ENCODE measurements at places on chromosomes 7 and 10.

GRCh38 chr10:107169516-107169915 lies 5.0 kb upstream of the SORCS1 start:
- peak; percentile 37 for DNase-seq

GRCh38 chr10:110336111-110336721 lies 31.5 kb upstream of the SMNDC1 start:
- DNase-seq: no peak

DNA sequence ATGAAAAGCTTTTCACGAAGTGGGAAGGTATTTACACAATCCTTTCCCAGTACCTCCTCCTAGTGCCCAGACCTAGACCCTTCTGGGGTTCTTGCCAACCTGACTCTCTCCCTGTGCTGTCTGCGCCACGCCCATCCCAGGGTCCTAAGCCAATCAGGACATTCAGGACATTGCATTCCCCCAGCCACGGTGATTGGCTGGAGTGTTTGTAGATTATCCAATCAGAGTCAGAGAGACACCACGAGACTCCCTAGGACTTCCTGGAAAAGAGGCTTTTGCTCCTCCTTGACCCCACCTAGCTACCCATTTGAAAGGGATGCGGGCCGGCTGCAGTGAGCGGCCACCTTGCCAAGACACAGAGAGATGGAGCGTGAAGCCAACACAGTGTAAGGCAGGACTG lies 3.5 kb upstream of the GDF2 start:
- DNase-seq: peak; percentile 56

DNA sequence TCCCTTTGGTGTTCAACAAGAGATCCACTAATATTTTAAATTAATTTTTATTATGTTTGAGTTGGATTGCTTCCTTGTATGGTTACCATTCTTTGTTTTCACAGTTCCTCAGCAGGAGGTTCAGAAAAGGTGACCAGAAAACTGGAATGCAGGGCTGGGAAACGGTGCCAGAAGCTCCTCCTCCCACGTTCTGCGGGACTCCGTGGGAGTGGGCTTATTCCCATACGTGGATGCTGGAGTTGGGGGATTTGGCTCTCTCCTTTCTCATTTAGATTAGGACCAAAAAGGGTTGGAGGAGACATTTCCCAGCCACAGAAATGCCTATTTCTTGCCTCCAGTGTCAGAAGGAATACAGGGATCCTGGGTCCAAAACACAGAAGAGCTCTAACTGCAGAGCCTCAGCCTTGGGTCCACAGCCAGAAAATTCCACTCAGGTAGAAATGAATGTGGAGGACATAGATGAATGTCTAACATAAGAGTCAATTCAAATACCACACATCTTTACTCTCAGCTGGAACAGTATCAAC lies 56.0 kb downstream of the SORBS1 start:
- DNase-seq: no peak

DNA sequence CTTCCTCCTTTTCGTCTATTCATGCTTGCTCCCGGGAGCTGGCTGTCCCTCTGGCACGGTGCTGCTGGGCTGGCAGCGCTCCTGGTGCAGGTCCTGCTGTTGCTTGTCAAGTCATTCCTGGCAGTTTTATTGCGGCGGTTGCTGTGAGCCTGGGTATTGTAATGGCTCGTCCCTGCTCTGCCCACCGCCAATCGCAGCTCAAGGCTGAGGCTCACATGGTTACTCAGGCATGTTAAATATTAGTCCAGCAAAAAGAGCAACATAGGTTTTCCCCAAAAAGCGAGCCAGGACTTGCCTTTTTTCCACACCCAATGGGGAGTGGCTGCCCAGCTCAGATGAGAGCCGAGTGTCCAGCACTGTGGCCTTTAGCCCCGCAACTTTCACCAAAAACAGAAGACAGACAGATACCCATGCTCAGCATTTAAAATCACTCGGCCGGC lies 492.9 kb upstream of the FOXK1 start:
- DNase-seq: peak; percentile 14

DNA sequence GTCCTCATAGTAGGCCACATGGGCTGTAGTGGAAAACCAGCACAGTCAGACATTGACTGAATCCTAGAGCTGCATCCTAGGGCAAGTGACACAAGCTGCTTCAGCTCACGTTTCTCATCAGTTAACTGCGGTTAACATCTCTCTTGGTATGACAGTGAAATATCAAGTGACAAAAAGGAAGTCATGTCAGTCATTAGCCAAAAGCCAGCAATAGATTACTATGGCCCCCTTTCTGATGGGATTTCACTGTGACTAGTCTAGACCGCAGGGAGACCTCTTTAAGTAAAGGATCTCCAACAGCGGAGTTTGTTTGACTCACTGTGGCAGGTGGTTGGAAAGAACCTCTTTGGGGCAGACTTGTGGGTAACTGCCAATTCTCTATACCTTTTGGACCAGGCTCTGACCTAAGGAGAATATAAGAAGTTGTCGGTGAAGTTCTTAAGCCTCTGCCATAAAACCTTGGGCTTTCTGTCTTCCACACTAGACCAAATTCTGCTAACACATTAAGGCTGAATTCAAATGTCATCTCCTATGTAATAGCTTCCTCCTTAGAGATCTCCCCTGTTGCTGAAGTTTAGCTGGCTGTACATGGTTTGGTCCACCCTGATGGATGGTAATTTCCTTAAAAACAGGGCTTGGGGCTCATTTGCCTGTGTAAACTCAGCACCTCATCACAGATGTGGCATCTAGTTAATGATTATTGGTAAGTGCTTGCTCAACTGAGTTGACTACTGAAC lies 115.3 kb downstream of the SGMS1 start:
- DNase-seq: no peak

GRCh38 chr7:129069021-129069420 lies 14.1 kb upstream of the TNPO3 start:
- no peak for DNase-seq

DNA sequence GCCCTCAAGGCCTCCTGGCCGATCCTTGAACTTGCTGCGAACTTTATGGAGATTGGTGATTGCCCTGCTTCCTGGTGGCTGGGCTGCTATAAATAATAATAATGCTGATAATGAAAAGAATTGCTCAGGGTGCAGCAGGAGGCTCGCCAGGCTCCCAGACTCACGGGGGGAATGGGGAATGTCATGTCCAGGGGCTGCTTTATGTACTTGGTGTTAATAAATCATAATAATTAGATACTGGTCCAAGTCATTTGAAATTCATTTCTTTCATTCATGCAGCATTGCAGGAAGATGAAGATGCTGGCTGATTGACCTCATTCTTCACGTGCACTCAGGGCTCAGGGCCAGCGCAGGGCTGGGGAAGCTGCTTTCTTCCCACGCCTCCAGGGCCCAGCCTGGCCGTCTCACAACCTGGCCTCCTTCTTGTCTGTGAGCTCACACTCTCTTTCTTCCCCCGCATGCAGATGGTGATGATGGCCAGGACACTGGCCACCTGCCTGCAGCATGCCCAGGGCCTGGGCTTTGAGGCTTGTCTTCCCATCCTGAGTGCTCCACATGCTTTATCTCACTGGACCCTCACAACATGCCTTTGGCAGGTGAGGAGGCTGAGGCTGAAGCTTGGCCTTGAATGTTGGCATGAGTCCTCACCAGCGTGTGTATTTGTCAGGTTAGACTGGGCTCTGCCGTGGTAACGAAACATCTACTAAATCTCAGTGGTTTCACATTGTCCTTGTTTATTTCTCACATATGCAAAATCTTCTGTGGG lies 138.4 kb upstream of the TNS3 start:
- DNase-seq: no peak

DNA sequence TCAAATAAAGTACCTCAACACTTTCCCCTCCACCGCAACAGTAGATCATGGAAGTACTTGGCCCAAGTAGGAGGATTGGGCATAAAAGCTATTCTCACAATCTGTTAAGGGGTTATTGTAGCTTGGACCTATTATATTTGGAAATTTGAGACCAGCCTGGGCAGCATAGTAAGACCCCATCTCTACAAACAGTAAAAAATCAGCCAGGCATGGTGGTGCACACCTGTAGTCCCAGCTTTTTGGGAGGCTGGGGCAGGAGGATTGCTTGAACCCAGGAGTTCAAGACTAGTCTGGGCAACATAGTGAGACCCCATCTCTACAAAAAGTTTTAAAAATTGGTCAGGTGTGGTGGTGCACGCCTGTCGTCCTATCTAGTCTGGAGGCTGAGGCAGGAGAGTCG lies 13.2 kb downstream of the PRKRIP1 start:
- no peak for DNase-seq

DNA sequence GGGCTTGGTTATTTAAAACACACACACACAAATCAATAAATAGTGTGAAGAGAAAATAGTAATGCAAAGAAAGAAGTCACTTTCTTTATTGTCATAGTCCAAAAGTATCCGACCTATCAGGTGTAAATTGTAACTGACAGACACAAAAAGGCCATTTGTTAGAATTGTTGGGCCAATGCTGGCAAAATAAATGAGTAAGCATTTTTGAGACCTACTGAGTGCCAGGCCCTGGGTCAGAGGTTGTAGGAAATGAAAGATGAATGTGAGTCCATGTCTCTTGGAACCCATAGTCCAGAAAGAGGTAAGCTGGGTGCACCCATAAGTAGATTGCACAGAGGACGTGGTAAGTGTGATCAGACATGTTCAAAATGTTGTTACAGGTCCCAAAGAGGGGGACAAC lies 13.5 kb upstream of the EGR2 start:
- DNase-seq: no peak

DNA sequence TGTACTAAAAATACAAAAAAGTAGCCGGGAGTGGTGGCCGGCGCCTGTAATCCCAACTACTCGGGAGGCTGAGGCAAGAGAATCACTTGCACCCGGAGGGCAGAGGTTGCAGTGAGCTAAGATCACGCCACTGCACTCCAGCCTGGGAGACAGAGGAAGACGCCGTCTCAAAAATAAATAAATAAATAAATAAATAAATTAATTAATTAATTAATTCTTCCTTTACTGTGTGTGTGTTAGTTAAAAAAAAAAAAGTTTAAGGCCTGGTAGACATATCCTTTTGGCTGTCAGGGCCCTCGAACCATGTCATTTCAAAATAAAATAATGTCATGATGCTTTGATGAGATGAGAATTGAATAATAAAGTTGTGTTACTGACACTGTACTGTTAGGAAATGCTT lies 81.3 kb downstream of the ZNF467 start:
- no peak for DNase-seq

DNA sequence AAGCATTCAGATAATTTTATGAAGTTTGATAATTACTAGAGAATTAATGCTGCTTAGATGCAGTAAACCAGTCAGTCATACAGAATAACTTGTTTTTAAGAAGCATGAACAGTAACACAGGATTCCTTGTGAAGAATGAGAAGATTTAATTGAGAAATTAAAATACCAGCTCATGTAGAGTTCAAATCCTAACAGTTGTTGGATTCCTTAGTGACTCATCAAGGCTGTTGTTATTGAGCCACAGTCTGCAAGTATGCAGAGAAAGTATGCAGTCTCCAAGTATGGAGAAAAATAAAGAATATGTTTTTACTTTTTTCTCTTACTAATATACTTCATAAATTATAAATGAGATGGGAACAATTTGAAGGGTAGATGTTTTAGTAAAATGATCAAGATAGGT lies 30.2 kb upstream of the CYP26C1 start:
- no peak for DNase-seq

GRCh38 chr7:50330254-50330653 lies 25.7 kb downstream of the IKZF1 start:
- DNase-seq: no peak

DNA sequence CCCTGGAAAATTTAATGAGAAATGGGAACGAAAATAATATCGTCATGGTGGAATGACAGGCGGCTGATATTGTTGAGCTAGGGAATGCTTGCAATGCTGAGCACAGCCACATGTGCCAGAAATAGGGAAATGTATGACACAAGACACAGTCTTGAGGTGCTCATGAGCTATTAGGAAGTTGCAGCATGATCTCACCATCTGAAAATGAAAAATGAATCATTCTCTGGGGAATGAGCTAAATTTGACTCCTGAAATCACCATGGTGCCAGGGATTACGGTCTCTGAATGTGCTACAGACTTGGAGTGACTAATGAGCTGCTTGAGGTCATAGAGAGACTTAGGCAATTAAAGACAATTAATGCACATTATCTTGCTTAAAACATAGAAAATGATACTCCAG lies 845.0 kb downstream of the CNTNAP2 start:
- DNase-seq: no peak

DNA sequence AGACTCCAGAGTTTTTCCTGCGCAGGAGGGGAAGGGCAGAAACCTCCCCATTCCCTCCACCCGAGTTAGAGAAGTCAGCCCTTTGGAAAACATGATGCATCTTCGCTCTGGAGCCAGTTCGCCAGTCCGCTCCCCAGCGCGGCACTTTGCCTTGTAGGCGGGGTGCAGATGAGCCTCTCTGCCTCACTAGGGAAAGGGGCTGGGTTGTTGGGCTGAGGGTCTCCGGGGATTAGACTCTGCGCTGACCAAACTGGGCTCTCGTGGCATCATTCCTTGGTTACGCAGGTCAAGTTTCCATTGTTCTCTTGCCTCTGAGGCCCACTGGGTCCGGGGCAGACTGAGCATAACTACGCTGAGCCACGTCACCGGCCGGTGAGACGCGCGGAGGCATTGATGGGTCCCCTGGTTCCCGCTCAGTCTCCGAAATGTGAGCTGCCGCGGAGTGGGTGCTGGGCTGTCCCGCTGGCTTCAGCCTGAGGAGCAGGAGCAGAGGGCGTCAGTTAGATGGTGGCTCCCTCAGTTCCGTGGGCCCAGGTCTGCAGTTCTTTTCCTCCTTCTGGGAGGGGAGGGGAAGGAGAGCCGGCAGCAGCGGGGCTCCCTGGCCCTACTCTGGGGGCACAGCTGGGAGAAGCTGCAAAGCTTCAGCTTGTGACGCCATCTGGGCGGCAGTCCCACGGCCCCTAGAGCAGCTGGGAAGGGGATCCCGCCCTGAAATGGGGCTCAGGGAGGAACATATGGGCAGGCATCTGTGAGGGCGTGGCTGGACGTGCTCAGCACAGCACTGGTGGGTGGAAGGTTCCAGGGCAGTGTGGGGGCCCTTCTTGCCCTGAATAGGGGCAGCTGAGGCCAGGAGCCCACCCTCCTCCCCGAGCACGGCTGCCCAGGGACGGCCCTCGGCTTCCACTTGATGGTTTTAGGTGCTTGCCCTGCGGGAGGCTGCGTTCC lies 121.3 kb upstream of the BTBD16 start:
- no peak for DNase-seq

GRCh38 chr10:48437546-48437945 lies 131.1 kb downstream of the MAPK8 start:
- no peak for DNase-seq

- DNase-seq: no peak
Measured at GRCh38 chr7:41738336-41738735, 35.4 kb upstream of the INHBA start.

GRCh38 chr7:140212100-140212881 lies 35.5 kb upstream of the KDM7A start:
- DNase-seq: no peak

GRCh38 chr7:47267346-47267745 lies 314.6 kb downstream of the TNS3 start:
- no peak for DNase-seq

GRCh38 chr7:14195079-14195478 lies 205.6 kb upstream of the ETV1 start:
- peak; percentile 50 for DNase-seq

DNA sequence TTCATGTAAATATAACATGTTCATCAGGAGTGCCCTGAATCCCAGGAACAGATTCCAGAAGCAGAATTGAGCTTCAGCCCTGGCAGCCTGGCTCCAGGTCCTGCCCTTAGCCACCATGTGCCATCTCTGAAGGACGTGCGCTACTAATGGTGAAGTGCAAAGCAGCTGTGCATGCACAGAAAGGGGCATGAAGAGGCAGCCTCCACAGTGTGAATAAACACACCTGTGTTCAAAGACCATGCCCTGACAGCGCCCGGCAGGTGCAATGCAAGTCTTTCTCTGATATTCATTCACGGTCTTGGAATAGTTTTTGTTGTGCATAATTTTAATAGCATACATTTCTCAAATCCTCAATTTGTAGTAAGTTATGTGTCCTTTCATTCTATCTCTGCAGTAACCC lies 250.4 kb upstream of the TCERG1L start:
- no peak for DNase-seq

- DNase-seq: no peak
Measured at GRCh38 chr10:132699411-132700155, 86.4 kb downstream of the NKX6-2 start.

All from SK-MEL-5 (cell line).